ENCODE measurements at places on chromosomes 3 and 15.
A peak's percentile ranks its signal among the peaks of the same experiment; 100 is the strongest.

- no peak for DNase-seq
Measured at GRCh38 chr3:147655236-147655635, 246.1 kb downstream of the ZIC1 start.

DNA sequence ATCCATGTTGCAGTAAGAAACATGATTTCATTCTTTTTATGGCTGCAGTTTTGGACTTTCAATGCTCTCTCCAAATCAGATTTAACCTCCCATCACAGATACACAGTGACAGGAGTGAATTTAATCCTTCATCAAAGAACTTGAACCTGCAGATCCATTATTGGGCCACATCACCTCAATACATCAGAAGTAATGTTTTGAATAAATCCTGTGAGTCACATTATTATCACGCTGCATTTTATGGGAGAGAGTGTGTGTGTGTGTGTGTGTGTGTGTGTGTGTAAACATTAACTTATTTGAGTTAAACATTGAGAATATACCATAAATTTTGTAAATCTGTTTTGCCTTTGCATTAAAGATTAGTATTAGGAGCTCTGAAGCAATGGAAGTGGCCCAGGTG lies 316.7 kb downstream of the FOXP1 start:
- DNase-seq, result no peak

- no peak for DNase-seq
Measured at GRCh38 chr3:160771811-160772459, 15.9 kb downstream of the PPM1L start.

GRCh38 chr3:130929804-130930203 lies 35.9 kb downstream of the ATP2C1 start:
- DNase-seq, result no peak

DNA sequence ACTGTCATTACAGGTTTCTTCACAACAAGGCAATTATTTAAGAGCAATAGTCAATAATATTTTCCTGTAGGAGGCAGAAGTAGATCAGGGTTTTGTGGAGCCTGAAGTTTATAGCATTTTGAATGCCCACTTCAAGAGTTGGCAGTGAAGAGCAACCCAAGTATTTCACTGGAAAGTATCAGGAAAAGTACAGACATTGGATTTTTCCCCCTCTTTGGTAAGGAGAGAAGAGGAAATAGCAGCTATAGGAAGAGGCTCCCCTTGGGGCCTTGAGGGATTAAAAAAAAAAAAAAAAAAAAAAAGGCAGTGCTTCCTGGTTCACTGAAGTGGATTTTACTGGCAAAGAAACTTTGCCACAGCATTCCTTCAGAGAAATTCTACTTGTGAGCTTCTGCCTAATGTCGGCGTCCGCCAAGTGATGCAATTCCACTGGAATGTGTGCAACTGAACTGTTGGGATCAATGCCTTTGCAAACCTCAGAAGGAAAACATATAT lies 5.7 kb upstream of the CNTN6 start:
- peak; percentile 86 for DNase-seq

DNA sequence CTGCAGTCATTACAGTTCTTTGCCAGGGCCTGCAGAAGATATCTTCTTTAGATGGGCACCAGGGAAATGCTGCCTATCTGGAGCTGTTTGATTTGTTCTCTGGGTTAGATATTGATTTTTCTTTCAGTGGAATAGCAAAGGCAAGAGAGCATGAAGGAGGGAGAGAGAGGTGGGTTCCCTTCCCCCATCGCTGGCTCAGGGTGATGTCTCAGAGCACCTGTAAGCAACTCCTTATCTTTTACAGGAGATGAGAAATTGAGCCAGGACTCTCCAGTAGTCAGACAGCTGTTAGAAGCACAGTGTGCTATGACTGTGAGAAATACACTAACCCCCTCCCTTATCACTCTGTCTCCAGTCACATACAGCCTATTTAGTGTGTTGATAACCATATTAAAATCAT lies 89.3 kb upstream of the SLC24A5 start:
- DNase-seq, result no peak

- DNase-seq, result no peak
Measured at GRCh38 chr3:30294241-30294667, 312.1 kb upstream of the TGFBR2 start.

- peak; percentile 49 for DNase-seq
Measured at GRCh38 chr15:26889298-26889898, 22.5 kb downstream of the GABRA5 start.

- DNase-seq, result peak; percentile 2
Measured at GRCh38 chr3:53694666-53695323, 151.4 kb downstream of the CHDH start.

GRCh38 chr15:32718821-32719716 lies 1.3 kb downstream of the GREM1 start:
- DNase-seq, result peak; percentile 39

DNA sequence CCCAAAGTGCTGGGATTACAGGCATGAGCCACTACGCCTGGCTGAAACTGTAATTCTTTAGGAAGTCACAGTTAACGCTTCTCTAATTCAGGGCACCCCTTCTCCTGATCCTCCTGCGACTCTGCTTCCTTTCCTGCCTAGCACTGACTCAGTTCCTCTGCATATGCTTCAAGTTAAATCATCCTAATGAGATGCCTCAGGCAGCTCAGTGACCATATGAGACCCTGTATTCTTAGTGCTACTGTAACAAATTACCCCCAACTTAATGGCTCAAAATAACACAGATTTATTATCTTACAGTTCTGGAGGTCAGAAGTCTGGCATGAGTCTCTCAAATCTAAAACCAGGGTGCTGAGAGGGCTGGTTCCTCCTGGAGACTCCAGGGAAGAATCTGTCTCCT lies 271.8 kb upstream of the LYSMD4 start:
- no peak for DNase-seq

- no peak for DNase-seq
Measured at GRCh38 chr3:172635588-172635987, 75.3 kb downstream of the NCEH1 start.

GRCh38 chr3:115330430-115330829 lies 183.3 kb upstream of the ZBTB20 start:
- no peak for DNase-seq

DNA sequence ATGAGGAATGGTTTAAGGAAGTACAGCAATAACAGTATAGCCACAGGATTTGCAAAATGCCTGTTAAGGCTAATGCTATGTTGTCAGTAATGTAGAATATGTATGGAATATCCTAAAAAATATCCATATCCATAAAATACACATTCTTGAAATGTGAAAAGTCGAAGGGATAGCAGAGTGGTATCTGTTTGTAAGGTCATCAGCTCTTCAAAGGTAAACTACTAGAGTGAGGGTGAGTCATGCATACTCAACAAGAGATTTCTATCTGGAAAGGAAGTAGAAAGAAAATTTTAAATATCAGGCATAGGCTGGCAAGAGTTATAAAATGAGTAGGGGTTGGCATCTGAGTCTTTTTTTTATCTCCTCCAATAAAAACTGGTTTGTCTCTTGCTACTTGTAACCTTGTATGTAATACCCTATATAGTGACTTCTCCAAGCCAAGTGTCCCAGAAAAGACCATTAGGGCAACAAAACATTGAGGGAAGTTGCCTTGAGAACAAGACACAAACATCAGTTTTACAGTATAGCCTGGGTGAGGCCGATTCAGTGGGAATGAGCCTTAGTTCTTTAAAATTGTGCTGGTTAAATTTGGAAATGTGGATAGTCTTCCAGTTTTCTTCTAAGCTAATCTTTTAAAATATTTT lies 103.1 kb downstream of the SPATA16 start:
- no peak for DNase-seq

- DNase-seq, result no peak
Measured at GRCh38 chr3:16838561-16838960, 46.2 kb upstream of the PLCL2 start.

All from right hindlimb (tissue), 1 donor.